ENCODE measurements at places on chromosomes 1 and 21. TPM values are rescaled to one million over a fixed set of nuclear protein-coding genes. Genes with fewer than 3 reads are reported as not detected.

Gene IFFO2
- 61.8 TPM for total RNA-seq

Gene RNU1-1
- under 0.01 TPM for total RNA-seq

Gene C8B
- total RNA-seq: not detected

Gene HSD3B2
- not detected for total RNA-seq

Gene ERG
- 0.29 TPM for total RNA-seq

Gene NPHS2
- not detected for total RNA-seq

Gene CFH
- total RNA-seq: 9.2 TPM

Gene BEND5
- total RNA-seq: 1.9 TPM

Gene C1orf146
- total RNA-seq: not detected

Gene MATN1
- total RNA-seq: not detected

Gene ZNF644
- 26.2 TPM for total RNA-seq

Gene GJA9
- not detected for total RNA-seq

Gene ZFP69
- 2.6 TPM for total RNA-seq

Gene TTC22
- total RNA-seq: 4.3 TPM

Gene CR1L
- not detected for total RNA-seq

Gene PTPN7
- not detected for total RNA-seq

Gene CYP4A11
- not detected for total RNA-seq

Gene GBP4
- total RNA-seq: 0.35 TPM

Gene G0S2
- total RNA-seq: 12.9 TPM

Gene TFF2
- not detected for total RNA-seq

Gene PGLYRP3
- not detected for total RNA-seq

Gene NR5A2
- total RNA-seq: not detected

Gene THEM5
- total RNA-seq: not detected

Gene RAP1GAP
- 0.94 TPM for total RNA-seq

Gene LRRN2
- 5.4 TPM for total RNA-seq

Gene MPZ
- 1.2 TPM for total RNA-seq

Gene KCNJ9
- total RNA-seq: not detected

Gene KIF26B
- 2.8 TPM for total RNA-seq

Gene LYSMD1
- total RNA-seq: 4.5 TPM

Gene LCE1C
- total RNA-seq: not detected

Gene LEPR
- 12.4 TPM for total RNA-seq

Gene LEFTY1
- total RNA-seq: not detected
